ENCODE measurements at places on chromosomes 3 and 15. TPM values are rescaled to one million over a fixed set of nuclear protein-coding genes. Genes with fewer than 3 reads are reported as not detected.
A peak's percentile ranks its signal among the peaks of the same experiment; 100 is the strongest.

- no peak for DNase-seq
- H3K27me3 ChIP-seq, result peaks cover 2% of the 10 kb centered on the region
- H3K27ac ChIP-seq, result no peak overlapping the region
- no peaks in the 10 kb centered on the region for H3K4me1 ChIP-seq
- no peaks in the 10 kb centered on the region for H3K36me3 ChIP-seq
Measured at GRCh38 chr3:56323986-56324420, 144.3 kb downstream of the ERC2 start.

- no peak overlapping the region for H3K27ac ChIP-seq
- no peaks in the 10 kb centered on the region for H3K27me3 ChIP-seq
- no peaks in the 10 kb centered on the region for H3K36me3 ChIP-seq
- H3K4me3 ChIP-seq, result no peak overlapping the region
- DNase-seq, result no peak
- H3K4me1 ChIP-seq, result no peaks in the 10 kb centered on the region
Measured at GRCh38 chr3:3628676-3629328, 170.4 kb upstream of the LRRN1 start.

GRCh38 chr3:171374260-171374659 is 85.9 kb downstream of the TNIK start:
- DNase-seq, result no peak
- H3K27ac ChIP-seq, result no peak overlapping the region
- H3K36me3 ChIP-seq, result peaks cover 7% of the 10 kb centered on the region
- H3K4me1 ChIP-seq, result peaks cover 29% of the 10 kb centered on the region
- no peak overlapping the region for H3K4me3 ChIP-seq

- no peaks in the 10 kb centered on the region for H3K36me3 ChIP-seq
- H3K27ac ChIP-seq, result peak overlapping the region; percentile 74
- peaks cover 92% of the 10 kb centered on the region for H3K4me1 ChIP-seq
- no peaks in the 10 kb centered on the region for H3K27me3 ChIP-seq
- H3K4me3 ChIP-seq, result peak overlapping the region; percentile 100
Measured at GRCh38 chr3:152284906-152285305, 16.2 kb downstream of the MBNL1 start.

- H3K4me3 ChIP-seq, result no peak overlapping the region
- H3K27ac ChIP-seq, result no peak overlapping the region
- no peaks in the 10 kb centered on the region for H3K4me1 ChIP-seq
- H3K36me3 ChIP-seq, result peaks cover 3% of the 10 kb centered on the region
- no peaks in the 10 kb centered on the region for H3K27me3 ChIP-seq
- no peak for DNase-seq
Measured at GRCh38 chr3:126743350-126743749, 39.3 kb downstream of the CHCHD6 start.

GRCh38 chr3:73060302-73060723 is 1.1 kb upstream of the EBLN2 start:
- H3K4me3 ChIP-seq, result no peak overlapping the region
- peaks cover 50% of the 10 kb centered on the region for H3K36me3 ChIP-seq
- DNase-seq, result no peak

DNA sequence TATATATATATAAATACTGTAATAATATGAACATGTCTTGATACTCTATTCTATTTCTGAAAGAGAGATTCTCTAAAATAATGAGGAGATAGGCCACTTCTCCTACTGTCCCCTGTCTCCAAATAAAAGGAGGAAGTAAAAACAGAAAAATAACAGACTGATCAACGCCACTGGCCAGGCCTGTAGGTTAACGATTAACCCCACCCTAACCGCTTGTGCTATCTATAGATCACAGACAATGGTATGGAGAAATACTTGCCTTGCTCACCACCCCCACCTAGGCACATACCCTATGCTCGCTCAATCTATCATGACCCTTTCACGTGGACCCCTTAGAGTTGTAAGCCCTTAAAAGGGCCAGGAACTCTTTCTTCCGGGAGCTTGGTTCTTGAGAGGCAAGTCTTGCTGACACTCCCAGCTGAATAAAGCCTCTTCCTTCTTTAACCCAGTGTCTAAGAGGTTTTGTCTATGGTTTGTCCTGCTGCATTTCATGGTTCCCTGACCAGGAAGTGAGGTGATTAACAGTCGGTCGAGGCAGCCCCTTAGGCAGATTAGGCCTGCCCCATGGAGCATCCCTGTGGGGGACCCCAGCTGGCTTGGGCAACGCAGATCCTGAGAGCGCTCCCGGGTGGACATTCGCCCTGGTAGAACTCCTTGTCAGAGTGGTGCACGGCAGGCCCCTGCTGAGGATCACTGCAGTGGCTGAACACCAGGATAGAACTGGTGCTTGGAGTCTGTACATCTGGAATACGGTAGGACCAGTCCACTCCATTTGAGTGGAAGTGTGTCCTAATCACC is 521.8 kb upstream of the CNTN3 start:
- H3K27me3 ChIP-seq, result no peaks in the 10 kb centered on the region
- H3K4me1 ChIP-seq, result no peaks in the 10 kb centered on the region
- no peak overlapping the region for H3K27ac ChIP-seq
- no peak for DNase-seq
- no peaks in the 10 kb centered on the region for H3K36me3 ChIP-seq

- DNase-seq, result no peak
- H3K4me1 ChIP-seq, result no peaks in the 10 kb centered on the region
- no peaks in the 10 kb centered on the region for H3K27me3 ChIP-seq
Measured at GRCh38 chr15:26893351-26894065, 26.6 kb downstream of the GABRA5 start.

- H3K36me3 ChIP-seq, result no peaks in the 10 kb centered on the region
- H3K27me3 ChIP-seq, result no peaks in the 10 kb centered on the region
- H3K27ac ChIP-seq, result peak overlapping the region; percentile 99
- H3K4me1 ChIP-seq, result peaks cover 24% of the 10 kb centered on the region
Measured at GRCh38 chr3:31530960-31531335, 1.8 kb upstream of the STT3B start.

DNA sequence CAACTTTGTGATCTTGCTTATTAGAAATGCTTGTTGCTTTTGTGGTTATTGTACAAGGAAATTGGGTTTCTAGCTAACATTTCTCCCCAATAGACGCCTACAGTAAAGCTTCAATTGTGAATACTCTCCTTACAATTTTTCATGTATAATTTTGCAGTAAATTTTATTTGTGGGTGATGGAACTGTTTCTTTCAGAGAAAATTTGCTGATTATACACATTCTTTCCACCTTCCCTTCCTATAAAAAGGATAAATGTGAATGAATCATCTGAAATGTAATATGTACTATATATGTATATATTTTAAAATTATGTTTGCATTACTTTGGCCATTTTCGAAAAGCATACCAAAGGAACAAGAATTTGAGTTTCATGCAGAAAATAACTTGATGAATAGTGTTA is 162.7 kb upstream of the CRBN start:
- H3K4me1 ChIP-seq, result no peaks in the 10 kb centered on the region
- H3K27ac ChIP-seq, result no peak overlapping the region
- H3K4me3 ChIP-seq, result no peak overlapping the region
- H3K27me3 ChIP-seq, result no peaks in the 10 kb centered on the region
- no peak for DNase-seq

DNA sequence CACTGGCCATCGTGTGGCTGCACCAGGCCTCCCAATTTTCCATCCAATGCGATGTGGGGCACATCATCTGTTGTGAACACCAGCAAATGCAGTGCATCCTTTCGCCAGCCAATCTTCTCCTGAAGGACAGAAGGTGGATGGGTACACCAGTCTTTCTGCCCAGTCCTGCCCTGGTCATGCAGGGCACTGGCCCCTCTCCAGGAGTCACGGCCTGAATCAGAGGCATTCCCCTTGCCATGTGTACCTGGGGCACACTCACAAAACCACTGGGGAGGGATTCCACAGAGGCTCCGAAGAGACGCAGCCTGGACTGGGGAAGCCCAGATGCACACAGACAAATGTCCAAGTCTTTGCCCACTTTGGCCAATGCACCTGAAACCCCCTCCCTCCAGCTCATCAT is 65.8 kb downstream of the ITGB5 start:
- peaks cover 3% of the 10 kb centered on the region for H3K27me3 ChIP-seq
- H3K36me3 ChIP-seq, result no peaks in the 10 kb centered on the region
- H3K27ac ChIP-seq, result no peak overlapping the region
- DNase-seq, result no peak
- no peaks in the 10 kb centered on the region for H3K4me1 ChIP-seq

DNA sequence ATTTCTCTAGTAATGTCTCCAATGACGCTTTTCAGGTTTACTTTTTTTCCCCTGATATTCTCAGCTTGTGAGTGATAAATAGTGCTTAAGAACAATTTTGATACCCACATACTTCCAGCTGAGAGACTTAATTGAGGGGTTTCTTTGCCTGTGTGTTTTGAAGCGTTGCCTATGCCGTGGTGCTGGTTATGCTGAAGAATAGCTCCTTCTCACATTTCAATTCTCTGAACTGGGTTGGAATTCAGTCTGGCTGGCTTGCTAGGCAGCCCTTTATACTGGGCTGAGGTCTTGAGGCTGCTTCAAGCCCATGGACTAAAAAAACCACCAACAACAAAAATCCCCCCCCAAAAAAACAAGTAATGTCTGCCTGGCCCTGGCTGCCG is 87.4 kb downstream of the CHST2 start:
- no peaks in the 10 kb centered on the region for H3K36me3 ChIP-seq
- no peak for DNase-seq
- H3K27me3 ChIP-seq, result peaks cover 2% of the 10 kb centered on the region
- no peaks in the 10 kb centered on the region for H3K4me1 ChIP-seq
- H3K27ac ChIP-seq, result no peak overlapping the region

GRCh38 chr3:17090280-17090983 is 205.7 kb downstream of the PLCL2 start:
- H3K36me3 ChIP-seq, result peaks cover 18% of the 10 kb centered on the region
- H3K4me1 ChIP-seq, result peaks cover 3% of the 10 kb centered on the region
- no peak overlapping the region for H3K27ac ChIP-seq
- no peak overlapping the region for H3K4me3 ChIP-seq
- no peak for DNase-seq
- no peaks in the 10 kb centered on the region for H3K27me3 ChIP-seq

GRCh38 chr3:179735321-179735720 is 82.5 kb downstream of the USP13 start:
- H3K4me3 ChIP-seq, result no peak overlapping the region
- H3K36me3 ChIP-seq, result peaks cover 8% of the 10 kb centered on the region
- no peaks in the 10 kb centered on the region for H3K4me1 ChIP-seq
- no peaks in the 10 kb centered on the region for H3K27me3 ChIP-seq

DNA sequence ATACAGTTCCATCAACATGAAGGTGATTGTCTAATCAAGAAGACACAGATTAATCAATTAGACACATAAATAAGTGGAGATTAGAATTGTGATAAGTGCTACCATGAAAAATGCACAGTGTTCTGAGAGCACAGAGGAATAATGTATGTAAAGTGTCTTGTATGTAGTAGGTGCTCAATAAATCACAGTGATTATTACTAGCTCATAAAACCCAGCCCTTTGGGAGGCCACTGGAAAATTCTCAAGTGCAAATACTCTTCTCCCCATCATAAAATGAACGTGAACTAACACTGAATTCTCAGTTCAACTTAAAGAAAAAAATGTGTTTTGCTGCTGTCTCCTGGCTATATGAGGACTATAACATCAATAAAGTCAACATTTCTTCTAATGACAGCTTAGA is 368.2 kb downstream of the FOXP1 start:
- H3K36me3 ChIP-seq, result peaks cover 13% of the 10 kb centered on the region
- no peak for DNase-seq
- peaks cover 13% of the 10 kb centered on the region for H3K4me1 ChIP-seq
- no peak overlapping the region for H3K27ac ChIP-seq
- H3K4me3 ChIP-seq, result no peak overlapping the region

DNA sequence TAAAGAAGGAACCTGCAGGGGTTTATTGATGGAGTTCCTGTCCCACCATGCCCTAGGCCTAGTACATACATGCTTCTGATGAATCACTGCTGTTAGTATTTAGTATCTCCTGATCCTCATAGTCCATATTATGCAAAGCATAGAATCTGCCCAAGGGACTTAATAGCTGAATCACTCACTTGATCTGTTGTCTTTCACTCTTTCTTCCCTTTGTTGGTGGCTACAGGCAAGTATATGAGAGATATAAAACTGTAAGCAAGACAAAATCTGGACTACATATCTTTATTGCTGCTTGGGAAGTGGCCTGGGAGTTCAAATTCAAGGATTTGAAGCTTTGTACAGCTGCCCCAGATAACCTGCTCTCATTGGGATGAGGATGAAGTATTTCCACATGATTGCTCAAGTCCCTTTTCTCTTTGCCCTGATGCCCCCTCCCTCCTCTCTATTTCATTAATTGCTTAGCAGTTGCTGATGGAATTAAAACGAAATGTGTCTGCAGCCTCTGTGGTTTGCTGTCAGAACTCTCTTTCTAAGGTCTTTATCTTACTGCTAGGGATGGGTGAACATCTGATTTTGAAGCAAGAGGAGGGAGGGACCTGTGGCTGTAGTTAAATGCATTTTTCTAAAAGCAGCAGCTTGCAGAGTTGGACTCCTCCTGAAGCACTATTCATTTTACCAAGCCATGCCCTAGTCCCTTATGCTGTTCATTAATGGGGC is 114.1 kb downstream of the ZNF609 start:
- no peak overlapping the region for H3K4me3 ChIP-seq
- H3K27ac ChIP-seq, result no peak overlapping the region
- no peaks in the 10 kb centered on the region for H3K27me3 ChIP-seq

SLC22A13 gene
- 0.76 TPM for total RNA-seq

DZIP3 gene
- total RNA-seq, result 14.9 TPM

LDHAL6B gene
- not detected for total RNA-seq

LRRK1 gene
- 0.17 TPM for total RNA-seq

MELTF gene
- 1.4 TPM for total RNA-seq

TERC gene
- total RNA-seq, result 2.9 TPM

UNC13C gene
- not detected for total RNA-seq

OCA2 gene
- not detected for total RNA-seq

LRCH3 gene
- total RNA-seq, result 66.1 TPM

ZBTB20 gene
- total RNA-seq, result 58.2 TPM

FAM107A gene
- total RNA-seq, result not detected

VWA5B2 gene
- not detected for total RNA-seq

GOLGA8S gene
- not detected for total RNA-seq

ZDHHC23 gene
- 7.4 TPM for total RNA-seq

CCR3 gene
- 6.0 TPM for total RNA-seq

MYRIP gene
- total RNA-seq, result not detected
